Smooth muscle cell of the umbilical artery (primary cell): ENCODE measurements at places on chromosomes 12 and 14. TPM values are rescaled to one million over a fixed set of nuclear protein-coding genes. Genes with fewer than 3 reads are reported as not detected.

FOXG1 gene
- under 0.01 TPM in 1 of 2 replicates, not detected in the other for total RNA-seq

PLXNC1 gene
- total RNA-seq, result 0.59 and 2.3 TPM in 2 replicates

APOF gene
- not detected in 2 replicates for total RNA-seq

PIWIL1 gene
- total RNA-seq, result not detected in 2 replicates

CLEC9A gene
- total RNA-seq, result 0.30 TPM in 1 of 2 replicates, not detected in the other

LRP1 gene
- total RNA-seq, result 617 and 769 TPM in 2 replicates

CYP46A1 gene
- total RNA-seq, result 0.09 and 0.30 TPM in 2 replicates

PLEKHG7 gene
- total RNA-seq, result not detected in 2 replicates

TUBA1A gene
- 341 and 811 TPM in 2 replicates for total RNA-seq

NEMF gene
- total RNA-seq, result 67.4 and 86.0 TPM in 2 replicates

ZCRB1 gene
- 19.6 and 24.2 TPM in 2 replicates for total RNA-seq

LRP10 gene
- 117 and 200 TPM in 2 replicates for total RNA-seq

PRR13 gene
- total RNA-seq, result 20.2 and 23.7 TPM in 2 replicates

SVOP gene
- total RNA-seq, result not detected in 2 replicates
